ENCODE measurements at places on chromosomes 5 and 9. TPM values are rescaled to one million over a fixed set of nuclear protein-coding genes. Genes with fewer than 3 reads are reported as not detected.

Gene IL13
- total RNA-seq = not detected

Gene INSL6
- total RNA-seq = not detected

Gene MYORG
- total RNA-seq = 0.36 TPM

Gene CYLC2
- not detected for total RNA-seq

Gene RELL2
- 15.7 TPM for total RNA-seq

Gene FLT4
- total RNA-seq = 0.27 TPM

GRCh38 chr5:122152266-122152900, 23.0 kb downstream of the ZNF474 start:
- no peaks in the 10 kb centered on the region for H3K27me3 ChIP-seq
- H3K4me1 ChIP-seq = no peaks in the 10 kb centered on the region
- no peak overlapping the region for H3K27ac ChIP-seq
- no peaks in the 10 kb centered on the region for H3K36me3 ChIP-seq
- DNase-seq = no peak

DNA sequence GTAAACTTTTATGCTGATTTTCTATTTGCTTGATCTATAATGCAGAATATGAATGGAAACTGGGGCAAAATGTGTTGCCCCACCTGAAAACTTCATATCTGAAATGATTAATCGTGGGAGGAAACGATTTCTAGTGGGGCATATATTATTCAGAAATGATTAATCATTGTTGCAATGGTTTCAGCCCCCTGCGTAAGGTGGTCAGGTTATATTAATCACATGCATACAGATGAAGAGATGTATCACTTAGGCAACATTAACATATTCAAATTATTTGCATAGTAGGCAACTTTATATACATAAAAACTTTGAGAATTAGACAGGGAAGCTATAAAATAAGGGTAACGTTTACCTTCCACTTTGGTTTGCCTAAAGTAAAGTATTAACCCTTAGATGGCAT, 49.8 kb downstream of the LSM11 start:
- no peaks in the 10 kb centered on the region for H3K4me1 ChIP-seq
- no peak overlapping the region for H3K4me3 ChIP-seq
- H3K27ac ChIP-seq = no peak overlapping the region

GRCh38 chr9:76704593-76705204, 59.5 kb upstream of the PCA3 start:
- no peak overlapping the region for H3K4me3 ChIP-seq
- peak; percentile 20 for DNase-seq
- peaks cover 4% of the 10 kb centered on the region for H3K27me3 ChIP-seq
- H3K27ac ChIP-seq = no peak overlapping the region
- no peaks in the 10 kb centered on the region for H3K36me3 ChIP-seq

GRCh38 chr5:159073026-159073425, 26.7 kb downstream of the EBF1 start:
- no peak for DNase-seq
- H3K4me1 ChIP-seq = no peaks in the 10 kb centered on the region
- peaks cover 4% of the 10 kb centered on the region for H3K36me3 ChIP-seq
- H3K4me3 ChIP-seq = no peak overlapping the region
- no peak overlapping the region for H3K27ac ChIP-seq
- no peaks in the 10 kb centered on the region for H3K27me3 ChIP-seq

- DNase-seq = no peak
- peaks cover 3% of the 10 kb centered on the region for H3K36me3 ChIP-seq
- peaks cover 83% of the 10 kb centered on the region for H3K4me1 ChIP-seq
- H3K27me3 ChIP-seq = no peaks in the 10 kb centered on the region
Measured at GRCh38 chr5:10591966-10592365, 28.1 kb downstream of the ANKRD33B start.

GRCh38 chr5:112136773-112137172, 282.3 kb downstream of the EPB41L4A start:
- H3K27ac ChIP-seq = no peak overlapping the region
- H3K27me3 ChIP-seq = no peaks in the 10 kb centered on the region
- DNase-seq = no peak
- no peaks in the 10 kb centered on the region for H3K4me1 ChIP-seq
- H3K36me3 ChIP-seq = no peaks in the 10 kb centered on the region
- no peak overlapping the region for H3K4me3 ChIP-seq

- no peaks in the 10 kb centered on the region for H3K36me3 ChIP-seq
- H3K27me3 ChIP-seq = no peaks in the 10 kb centered on the region
- no peak overlapping the region for H3K27ac ChIP-seq
- H3K4me3 ChIP-seq = no peak overlapping the region
Measured at GRCh38 chr9:76316069-76316468, 78.2 kb downstream of the RFK start.

- H3K27ac ChIP-seq = no peak overlapping the region
- no peaks in the 10 kb centered on the region for H3K36me3 ChIP-seq
- no peaks in the 10 kb centered on the region for H3K27me3 ChIP-seq
- no peak for DNase-seq
- H3K4me3 ChIP-seq = no peak overlapping the region
Measured at GRCh38 chr5:75729321-75729720, 12.1 kb upstream of the POC5 start.

- H3K27ac ChIP-seq = no peak overlapping the region
- no peaks in the 10 kb centered on the region for H3K27me3 ChIP-seq
- H3K4me1 ChIP-seq = no peaks in the 10 kb centered on the region
- DNase-seq = no peak
- no peaks in the 10 kb centered on the region for H3K36me3 ChIP-seq
Measured at GRCh38 chr5:120327180-120327579, 136.9 kb upstream of the PRR16 start.

DNA sequence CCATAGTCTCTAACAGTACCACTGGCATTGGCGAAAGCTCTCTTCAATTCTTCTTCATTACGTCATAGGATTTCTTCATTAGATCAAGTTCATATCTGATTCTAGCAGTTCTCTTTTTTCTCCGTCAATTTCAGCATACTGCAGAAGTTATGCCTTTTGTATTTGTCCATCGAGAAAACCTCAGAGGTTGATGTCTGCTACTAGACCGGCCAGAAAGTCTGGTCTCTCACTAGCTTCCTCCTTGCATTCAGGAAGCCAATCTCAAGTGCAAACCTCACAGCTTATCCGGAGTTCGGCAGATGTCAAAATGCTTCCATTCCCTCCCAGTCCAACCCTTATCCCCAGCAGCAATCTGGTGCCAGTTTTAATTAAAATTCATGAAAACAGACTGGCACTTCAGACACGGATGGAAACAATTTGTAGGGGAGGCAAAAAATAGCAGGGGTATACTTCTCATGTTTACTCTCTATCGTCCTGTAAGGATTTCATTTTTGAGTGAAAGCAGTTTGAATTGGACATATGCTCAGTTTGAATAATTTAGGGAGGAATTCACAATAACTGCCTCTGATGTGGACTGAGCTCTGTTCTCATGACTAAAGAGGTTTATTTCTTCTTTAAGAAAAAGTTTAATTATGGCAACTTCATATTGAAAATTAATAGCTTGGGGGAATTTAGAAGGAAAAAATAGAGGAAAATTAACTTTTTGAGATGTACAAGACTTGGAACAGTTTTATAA, 56.4 kb upstream of the TMC1 start:
- DNase-seq = no peak
- no peaks in the 10 kb centered on the region for H3K27me3 ChIP-seq
- H3K27ac ChIP-seq = no peak overlapping the region
- no peaks in the 10 kb centered on the region for H3K36me3 ChIP-seq
- no peak overlapping the region for H3K4me3 ChIP-seq

- H3K4me1 ChIP-seq = no peaks in the 10 kb centered on the region
- no peaks in the 10 kb centered on the region for H3K27me3 ChIP-seq
- no peaks in the 10 kb centered on the region for H3K36me3 ChIP-seq
- no peak overlapping the region for H3K4me3 ChIP-seq
Measured at GRCh38 chr5:124677374-124678351, 68.8 kb downstream of the ZNF608 start.

DNA sequence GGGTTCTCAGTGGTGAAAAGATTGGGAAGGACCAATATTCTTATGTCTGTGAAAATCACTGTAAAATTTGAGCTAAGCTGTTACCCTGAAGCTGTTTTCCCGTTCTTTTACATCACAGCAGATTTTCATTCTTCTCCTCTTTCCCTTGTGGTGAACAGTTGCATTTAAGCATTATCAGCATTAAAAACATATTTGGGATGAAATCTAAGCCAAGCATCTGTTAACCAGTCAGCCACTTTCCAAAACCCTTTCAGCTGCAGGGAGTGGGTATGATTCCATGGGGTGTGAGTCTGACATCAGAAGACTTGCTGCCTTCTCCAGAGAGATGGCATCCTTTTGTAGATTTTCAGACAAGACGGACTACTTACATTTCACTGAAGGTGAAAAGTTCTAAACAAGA, 97.2 kb downstream of the TRIO start:
- H3K4me1 ChIP-seq = peaks cover 14% of the 10 kb centered on the region
- H3K36me3 ChIP-seq = no peaks in the 10 kb centered on the region
- H3K27me3 ChIP-seq = no peaks in the 10 kb centered on the region
